ENCODE measurements at places on chromosomes 7 and 10.

DNA sequence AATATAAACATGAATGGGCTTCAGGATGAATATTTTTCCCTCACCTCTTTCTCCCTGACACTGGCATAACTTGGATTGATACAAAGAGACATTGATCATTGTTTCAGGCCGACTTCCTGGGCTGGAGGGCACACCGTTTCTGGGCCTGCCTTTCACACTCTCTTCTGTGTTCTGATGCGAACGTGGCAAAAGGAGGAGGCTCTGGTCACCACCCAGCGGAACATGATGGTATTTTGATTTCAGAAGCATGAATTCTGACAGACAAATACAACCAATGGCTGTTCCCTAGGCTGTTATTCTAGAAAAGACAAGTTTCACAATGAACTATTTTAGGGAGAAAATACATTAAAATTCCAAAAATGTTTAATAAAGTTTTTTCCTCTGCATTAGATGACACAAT is 534.5 kb upstream of the MKI67 start:
- DNase-seq = no peak

- no peak for DNase-seq
Measured at GRCh38 chr10:127013691-127014473, 108.7 kb downstream of the DOCK1 start.

DNA sequence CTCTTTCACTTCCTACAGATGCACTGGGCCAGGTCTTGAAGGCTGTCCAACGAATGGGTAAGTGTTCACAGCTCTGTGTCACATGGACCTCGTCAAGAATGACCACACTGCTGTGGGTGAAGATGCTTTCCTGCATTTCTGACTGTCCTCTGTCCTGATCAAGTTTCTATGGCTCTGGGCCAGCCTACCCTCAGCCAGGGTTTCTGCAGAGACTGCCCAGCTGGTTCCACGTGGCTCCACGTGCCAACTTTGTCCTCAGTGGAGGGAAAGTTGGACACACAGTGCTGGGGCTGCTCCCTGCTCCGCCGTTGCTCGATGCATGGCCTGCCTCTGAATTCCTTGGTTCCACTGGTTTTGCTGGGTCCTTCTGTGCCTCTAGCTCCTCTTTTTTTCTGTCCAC is 152.3 kb downstream of the EGFR start:
- DNase-seq = no peak

DNA sequence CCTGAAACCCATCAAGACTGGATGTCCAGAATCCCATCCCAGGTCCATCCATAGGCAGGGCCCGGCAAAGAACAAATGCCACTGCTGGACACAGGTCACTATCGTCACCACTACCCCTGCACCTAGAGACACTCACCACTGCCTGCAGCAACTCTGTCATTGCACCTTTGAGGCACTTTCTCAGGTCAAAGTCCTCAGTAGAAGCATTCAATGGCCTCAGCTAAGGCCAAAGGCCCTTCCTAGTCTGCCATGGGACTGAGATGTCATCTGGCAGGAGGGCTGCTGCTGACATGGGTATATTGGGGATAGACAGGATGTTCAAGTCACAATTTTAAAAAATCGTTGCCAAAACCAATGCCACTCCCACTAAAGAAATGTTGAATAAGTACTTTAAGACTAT is 58.7 kb downstream of the GPAM start:
- DNase-seq = no peak

- DNase-seq = no peak
Measured at GRCh38 chr10:6171881-6172695, 30.6 kb upstream of the PFKFB3 start.

DNA sequence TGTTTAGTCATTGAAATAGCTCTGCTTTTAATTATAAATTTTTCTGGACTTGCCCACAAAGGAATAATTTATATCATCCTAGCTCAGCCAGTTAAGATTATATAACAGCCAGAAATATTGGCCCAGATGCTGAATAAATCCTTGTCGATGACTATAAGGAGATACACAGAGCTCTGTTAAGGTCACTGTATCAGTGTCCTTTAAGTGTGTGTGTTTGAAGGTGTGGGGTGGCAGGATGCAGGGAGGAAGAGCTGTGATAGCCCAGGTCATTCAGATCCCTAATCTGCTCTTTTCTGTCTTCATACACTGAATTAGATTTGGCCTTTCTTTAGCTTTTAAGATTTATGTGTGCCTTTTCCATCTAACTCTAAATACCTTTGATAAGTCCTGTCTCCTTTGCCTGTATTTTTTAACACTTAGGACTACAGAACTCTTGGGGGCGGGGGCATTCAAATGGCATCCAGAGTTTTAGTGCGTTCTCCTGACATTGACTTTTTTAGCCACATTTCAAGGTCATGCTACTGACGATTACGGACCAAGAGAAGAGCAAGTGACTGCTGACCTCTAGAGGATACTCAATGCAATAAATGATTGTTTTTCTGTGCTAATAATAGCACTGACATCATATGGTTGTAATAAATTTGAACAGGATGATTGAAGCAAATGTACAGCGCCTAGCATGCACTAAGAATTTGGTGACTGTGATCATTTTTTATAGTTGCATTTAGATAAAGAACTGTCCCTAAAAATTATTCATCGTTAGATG is 172.3 kb downstream of the CACNB2 start:
- no peak for DNase-seq

DNA sequence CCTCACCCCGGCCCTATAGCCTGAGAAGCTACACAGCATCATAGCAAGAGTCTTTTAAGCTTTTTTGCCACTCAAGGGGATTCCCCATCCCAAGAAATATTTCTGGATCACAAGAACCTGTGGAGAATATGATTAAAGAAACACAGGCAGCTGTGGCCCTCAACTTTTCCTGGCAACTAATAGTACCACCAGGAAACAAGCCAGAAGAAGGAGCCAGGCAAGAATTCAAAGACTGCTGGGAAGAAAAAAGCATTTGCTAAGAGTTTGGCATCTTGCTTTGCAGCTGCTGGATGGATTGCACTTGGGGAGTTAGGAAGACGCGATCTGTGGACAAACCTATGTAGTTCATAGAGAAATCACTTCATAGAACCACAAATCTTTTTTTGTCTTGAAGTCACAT is 437.8 kb downstream of the PLXDC2 start:
- no peak for DNase-seq

DNA sequence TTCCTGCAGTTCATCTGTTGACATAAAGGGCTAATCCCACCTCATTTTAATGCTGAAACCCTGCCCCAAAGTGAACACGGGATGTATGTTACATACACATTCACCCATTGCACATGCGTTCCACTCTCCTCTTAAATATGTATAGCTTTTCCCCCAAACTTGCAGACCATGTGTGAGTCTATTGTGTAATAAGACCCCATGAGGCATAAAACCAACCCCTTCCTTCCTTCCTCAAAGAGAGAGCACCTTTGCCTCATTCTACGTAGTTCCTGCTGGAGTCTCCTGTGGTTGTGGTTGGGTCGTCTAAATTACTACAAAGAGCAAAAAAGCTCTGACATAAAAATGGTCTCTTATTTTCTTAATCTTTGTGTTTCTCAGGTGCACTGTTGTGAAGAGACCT is 345.7 kb upstream of the KLF6 start:
- DNase-seq = no peak

- DNase-seq = no peak
Measured at GRCh38 chr10:78749898-78750297, 318.9 kb upstream of the ZMIZ1 start.

GRCh38 chr10:29253690-29254029 is 35.2 kb upstream of the LYZL1 start:
- no peak for DNase-seq

DNA sequence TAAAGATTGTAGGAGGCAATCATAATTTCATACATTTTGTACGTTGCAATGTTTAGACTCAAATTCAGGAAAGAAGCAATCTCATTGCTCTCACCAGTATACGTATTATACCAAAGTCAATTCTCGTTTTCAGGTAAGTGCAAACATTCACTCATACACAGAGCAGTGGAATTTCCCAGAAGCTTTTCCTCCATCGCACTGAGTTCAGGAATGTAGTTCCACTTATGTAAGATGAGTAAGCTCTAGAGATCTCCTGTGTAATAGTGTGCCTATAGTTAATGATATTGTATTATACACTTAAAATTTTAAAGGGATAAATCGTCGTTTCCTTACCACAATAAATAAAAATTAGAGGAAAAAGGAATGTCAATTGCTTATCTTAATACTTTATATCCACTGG is 470.8 kb upstream of the KCND2 start:
- DNase-seq = no peak

GRCh38 chr7:23710000-23710399 is at the start of gene STK31:
Gene STK31 (plus strand): TSS chr7:23710219. CDS start chr7:23710286, 67 bp downstream.
- no peak for DNase-seq

GRCh38 chr10:13788711-13789447 is 202.1 kb downstream of the PRPF18 start:
- DNase-seq = no peak

GRCh38 chr7:78172933-78173591 is 374.5 kb downstream of the PHTF2 start:
- no peak for DNase-seq

DNA sequence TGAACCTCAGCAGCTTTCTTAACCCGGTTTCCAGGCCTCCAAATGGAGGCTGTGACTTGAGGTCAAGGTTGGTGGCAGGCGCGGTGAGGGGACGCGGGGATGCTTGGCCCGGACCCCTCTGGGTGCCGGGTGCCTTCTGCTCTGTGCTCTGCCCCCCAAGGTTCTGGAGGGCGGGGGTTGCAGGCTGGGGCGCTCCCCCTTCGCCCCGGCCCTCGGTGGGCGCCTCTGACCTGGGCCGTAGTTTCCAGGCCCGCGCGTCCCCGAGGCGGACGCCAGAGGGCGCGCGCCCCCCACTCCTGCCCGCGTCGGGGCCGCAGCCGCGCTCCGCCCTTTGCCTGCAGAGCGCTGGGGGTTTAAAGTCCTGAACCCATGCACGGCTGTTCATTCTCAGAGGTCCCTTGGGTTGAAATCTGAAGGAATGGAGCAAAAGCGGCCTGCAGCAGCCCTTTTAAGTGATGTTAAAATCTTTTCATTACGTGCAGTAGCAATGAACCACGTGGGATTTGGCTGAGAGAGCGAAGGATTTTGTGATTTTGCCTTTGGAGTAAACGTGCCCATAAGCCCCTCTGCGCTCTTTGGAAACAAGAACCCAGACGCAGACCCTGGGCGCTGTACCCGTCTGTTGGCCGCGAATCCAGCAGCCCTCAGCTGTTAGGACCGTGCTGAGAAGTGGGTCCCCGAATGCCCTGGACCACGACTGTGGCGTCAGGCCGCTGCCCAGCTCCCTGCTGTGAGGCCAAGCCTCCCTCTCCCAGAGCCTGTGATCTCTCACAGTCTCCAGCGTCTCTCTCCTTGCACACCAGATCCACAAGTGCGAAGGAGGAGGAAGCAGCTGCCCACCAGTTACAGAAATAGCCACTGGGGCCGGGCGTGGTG is 135.0 kb downstream of the ACTR3B start:
- DNase-seq = no peak

DNA sequence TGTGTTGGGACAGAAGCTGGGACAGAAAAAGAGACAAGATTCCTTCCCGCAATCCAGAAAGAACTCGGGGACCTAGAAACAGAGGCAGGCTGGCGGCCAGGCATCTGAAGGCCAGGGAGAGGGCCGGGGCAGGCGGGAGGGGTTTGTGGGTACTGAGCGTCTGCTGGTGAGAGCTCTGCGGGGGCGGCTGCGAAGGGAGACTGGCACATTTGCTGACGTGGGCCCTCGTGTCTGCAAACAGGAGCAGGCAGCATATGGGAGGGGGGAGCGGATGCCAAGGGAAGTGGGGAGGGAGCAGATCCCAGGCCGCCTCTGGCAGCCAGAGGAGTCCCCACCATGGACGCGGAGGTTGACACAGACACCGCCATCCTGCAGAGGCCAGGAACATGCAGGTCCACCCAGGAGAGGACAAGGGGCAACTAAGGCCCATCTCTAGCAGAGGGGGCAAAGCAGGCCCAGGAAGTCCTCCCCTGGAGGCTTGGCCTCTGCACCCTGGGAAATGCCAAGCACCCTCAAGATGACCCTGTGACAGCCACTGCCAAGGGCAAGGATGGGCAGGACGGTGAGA is 32.2 kb downstream of the KCNH2 start:
- no peak for DNase-seq

- DNase-seq = no peak
Measured at GRCh38 chr10:17380016-17380415, 74.4 kb downstream of the ST8SIA6 start.

DNA sequence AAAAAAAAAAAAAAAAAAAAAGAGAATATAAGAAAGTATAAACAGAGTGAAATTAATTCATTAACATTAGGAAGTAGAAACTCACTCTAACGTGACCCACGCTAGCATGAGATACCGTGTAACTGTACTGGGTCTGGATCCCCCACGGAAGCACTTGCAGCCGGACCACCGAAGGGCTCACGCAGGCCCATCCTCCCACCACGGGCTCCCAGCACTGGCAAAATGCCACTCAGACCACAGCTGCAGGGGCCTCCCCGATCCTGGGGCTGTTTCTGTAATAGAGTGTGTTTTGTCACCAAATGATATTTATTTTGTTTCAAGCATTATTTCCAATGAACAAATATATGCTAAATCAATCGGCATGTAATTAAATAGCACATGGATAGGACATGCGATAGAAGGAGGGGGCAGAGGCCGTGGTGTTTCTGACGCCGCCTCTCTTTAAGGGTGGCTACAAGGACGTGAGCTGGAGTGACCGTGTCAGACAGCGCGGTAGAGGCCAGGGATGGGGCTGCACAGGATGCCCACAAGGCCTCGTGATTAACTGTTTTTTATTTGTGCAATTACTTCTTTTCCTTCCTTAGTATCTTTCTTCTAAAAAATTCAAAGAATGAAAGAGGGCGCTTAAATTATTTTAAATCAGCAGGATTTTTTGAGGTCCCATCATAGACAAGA is 568.5 kb downstream of the PTPRN2 start:
- DNase-seq = no peak

- DNase-seq = no peak
Measured at GRCh38 chr7:17680026-17680425, 260.3 kb downstream of the SNX13 start.

- DNase-seq = peak; percentile 67
Measured at GRCh38 chr10:103069453-103070331, 123.4 kb downstream of the NT5C2 start.

DNA sequence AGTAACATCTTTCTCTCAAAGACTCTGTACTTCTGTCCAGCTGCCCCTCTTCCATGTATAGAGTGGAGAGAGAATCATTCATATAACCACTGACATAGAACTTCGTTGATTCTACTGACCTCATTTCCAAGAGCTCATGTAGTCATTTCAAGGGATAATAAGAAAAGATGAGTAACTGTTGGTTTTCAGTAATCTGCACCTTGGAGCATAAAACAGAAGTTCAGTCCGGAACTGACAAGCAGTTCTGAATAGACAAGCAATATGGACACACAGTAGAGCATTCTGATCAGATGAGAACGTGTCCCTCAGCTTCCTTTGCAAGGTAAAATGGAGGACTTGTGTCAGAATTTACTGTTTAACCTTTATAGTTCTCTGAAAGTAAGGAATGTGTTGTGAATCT is 847.1 kb downstream of the REEP3 start:
- no peak for DNase-seq

DNA sequence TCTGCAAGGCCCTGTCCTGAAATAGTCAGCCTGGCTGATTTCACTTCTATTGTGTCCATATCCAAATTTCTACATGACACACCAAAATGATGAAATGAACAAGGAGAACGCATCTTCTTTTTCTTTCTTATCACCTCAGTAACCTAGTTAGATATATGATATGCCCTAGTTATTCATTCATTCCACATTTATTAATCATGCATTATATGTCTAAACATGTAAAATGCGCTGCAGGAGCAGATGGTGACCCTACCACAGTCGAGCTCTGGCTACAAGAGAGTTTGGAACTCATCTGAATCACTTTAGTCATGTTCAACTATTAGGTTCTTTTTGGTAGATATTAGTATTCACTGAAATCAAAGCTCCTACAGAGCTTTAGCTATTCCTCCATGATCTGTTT is 31.8 kb upstream of the VPS41 start:
- no peak for DNase-seq

GRCh38 chr10:15122477-15123030 is 25.4 kb downstream of the RPP38 start:
- DNase-seq = no peak

Data from effector memory CD8-positive, alpha-beta T cell (primary cell).